ENCODE measurements at places on chromosomes 2 and 18.

GRCh38 chr2:226247289-226248275 lies 552.0 kb downstream of the IRS1 start:
- no peak for DNase-seq

DNA sequence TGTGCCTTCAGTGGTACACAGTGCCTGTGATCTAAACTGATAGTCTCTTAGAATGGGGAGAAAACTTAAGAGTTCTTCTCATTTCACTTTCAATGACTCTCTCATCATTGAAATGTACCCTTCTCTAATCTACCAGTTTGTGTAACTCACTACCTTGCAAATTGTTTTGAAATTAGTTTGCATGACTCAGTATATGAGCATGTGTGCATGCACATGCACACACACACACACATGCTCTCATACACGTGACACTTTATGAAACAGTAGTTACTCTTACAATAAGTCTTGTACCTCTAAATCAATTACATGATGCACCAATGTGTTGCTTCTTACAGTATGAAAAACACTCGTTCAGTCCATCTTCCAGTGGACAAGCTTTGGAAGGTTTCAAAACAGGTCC lies 10.6 kb downstream of the LYPD6B start:
- no peak for DNase-seq

GRCh38 chr18:22846088-22846683 lies 86.9 kb upstream of the RBBP8 start:
- DNase-seq, result no peak

GRCh38 chr2:54740333-54740732 lies 16.9 kb downstream of the EML6 start:
- DNase-seq, result no peak

- DNase-seq, result no peak
Measured at GRCh38 chr2:39491653-39492052, 54.6 kb upstream of the MAP4K3 start.
